Activated CD4-positive, alpha-beta memory T cell treated with anti-CD3 and anti-CD28 coated beads, Interleukin-2, amount 10 ng/mL, durations not matched to agents 7 days and 5 days (primary cell): ENCODE measurements at places on chromosomes 2 and 18. TPM values are rescaled to one million over a fixed set of nuclear protein-coding genes. Genes with fewer than 3 reads are reported as not detected.

The M1AP gene
- not detected for total RNA-seq

The POTEI gene
- total RNA-seq, result not detected

The CD302 gene
- 0.40 TPM for total RNA-seq

The PPIG gene
- total RNA-seq, result 48.8 TPM

The GPR39 gene
- not detected for total RNA-seq

The CIB4 gene
- not detected for total RNA-seq
